Right kidney (tissue), 9 donors: ENCODE measurements at places on chromosomes 16 and 17.

DNA sequence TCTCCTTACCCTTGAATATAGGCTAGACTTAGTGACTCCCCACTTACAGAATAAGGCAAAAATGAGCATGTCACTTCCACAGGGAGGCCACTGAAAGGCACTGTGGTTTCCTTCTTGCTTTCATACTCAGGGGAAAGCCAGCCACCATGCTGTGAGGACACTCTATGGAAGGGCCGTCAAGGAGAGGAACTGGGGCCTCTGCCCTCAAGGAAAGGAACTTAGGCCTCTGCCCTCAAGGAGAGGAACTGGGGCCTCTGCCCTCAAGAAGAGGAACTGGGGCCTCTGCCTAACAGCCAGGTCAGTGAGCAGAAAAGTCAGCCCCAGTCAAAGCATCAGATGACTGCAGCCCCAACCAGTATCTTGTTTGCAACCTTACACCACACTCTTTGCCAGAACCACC, 30.1 kb downstream of the VPS35 start:
- no peak for DNase-seq

DNA sequence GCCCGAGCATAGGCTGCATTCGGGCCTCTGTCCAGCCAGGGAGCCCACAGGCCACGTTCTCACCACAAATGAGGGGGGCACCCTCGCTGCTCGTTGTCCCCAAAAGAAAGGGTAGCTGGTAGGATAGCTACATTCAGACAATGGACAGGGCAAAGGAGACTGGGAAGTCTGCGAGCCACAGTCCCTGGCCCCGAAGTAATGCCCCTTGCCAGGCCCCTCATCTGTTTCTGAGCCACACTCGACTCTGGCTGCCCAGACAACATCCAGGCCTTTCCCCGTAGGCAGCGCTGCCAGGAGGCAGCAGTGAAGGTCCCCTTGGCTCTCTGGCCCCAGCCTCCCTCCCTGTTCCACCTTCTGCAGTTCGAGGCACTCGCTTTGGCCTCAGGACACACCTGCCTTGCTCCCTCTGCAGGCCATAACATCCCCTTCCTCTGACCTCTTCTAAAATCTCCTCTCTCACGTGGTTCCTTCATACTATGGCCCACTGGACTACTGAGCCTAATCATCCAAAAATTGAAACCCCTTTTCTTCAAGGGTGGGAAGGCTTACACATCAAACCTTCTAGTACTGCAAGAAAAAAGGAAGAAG, 12.2 kb downstream of the AIPL1 start:
- DNase-seq, result no peak

DNA sequence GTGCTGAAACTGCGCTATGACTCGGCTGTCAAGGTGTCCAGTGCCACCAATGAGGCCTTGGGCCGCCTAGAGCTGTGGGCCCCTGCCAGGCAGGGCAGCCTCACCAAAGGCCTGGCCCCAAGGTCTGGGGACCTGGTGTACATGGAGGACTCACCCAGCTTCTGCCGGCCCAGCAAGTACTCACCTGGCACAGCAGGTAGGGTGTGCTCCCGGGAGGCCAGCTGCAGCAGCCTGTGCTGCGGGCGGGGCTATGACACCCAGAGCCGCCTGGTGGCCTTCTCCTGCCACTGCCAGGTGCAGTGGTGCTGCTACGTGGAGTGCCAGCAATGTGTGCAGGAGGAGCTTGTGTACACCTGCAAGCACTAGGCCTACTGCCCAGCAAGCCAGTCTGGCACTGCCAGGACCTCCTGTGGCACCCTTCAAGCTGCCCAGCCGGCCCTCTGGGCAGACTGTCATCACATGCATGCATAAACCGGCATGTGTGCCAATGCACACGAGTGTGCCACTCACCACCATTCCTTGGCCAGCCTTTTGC, 25.0 kb downstream of the WNT9B start:
- no peak for DNase-seq

GRCh38 chr16:2512735-2513404, 882 bp upstream of the ATP6V0C start:
- DNase-seq, result no peak

DNA sequence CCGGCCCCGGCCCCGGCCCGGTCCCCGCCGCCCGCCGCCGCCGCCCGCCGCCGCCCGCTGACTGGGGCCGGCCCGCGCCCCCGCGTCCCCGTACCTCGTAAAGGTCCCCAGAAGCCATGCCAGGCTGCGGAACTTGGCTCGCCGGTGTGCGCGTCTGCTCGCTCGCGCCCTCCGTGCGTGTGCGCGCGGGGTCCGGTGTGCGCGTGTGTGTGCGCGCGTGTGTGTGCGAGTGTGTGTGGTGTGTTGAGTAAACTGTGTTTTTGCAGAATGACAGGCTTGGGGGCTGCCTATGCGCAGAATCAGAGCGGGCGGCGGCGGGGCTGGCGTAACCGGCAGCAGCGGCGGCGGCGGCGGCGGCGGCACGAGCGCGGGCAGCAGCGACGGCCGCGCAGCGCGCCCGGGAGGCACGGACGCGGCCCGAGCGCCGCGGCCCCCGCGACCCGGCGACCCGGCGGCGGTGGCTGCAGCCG, 307 bp downstream of the CDYL2 start:
- DNase-seq, result peak; percentile 78

- no peak for DNase-seq
Observed at GRCh38 chr16:50666658-50667496, 14.2 kb downstream of the SNX20 start.
